ENCODE measurements at places on chromosomes 12 and 14. TPM values are rescaled to one million over a fixed set of nuclear protein-coding genes. Genes with fewer than 3 reads are reported as not detected.

DNA sequence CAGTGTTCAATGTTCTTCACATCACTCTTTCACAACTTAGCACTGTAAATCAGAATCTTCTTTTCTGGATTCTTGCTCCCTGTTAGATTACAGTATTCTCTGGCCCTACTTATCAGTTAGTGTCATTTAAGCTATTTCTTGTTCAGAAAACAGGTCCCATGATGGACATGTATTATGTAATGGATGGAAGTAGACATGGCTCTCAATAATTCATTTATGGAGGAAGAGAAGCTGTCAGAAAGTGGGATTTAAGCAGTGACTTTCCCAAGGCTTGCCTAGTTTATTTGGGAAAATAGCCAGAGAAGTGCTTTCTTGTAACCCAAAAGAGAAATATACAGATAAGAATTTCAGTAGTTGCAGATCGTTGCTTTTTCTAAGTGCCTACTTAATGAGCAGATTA, 1.6 kb downstream of the ERC1 start:
- DNase-seq: peak; percentile 9

DNA sequence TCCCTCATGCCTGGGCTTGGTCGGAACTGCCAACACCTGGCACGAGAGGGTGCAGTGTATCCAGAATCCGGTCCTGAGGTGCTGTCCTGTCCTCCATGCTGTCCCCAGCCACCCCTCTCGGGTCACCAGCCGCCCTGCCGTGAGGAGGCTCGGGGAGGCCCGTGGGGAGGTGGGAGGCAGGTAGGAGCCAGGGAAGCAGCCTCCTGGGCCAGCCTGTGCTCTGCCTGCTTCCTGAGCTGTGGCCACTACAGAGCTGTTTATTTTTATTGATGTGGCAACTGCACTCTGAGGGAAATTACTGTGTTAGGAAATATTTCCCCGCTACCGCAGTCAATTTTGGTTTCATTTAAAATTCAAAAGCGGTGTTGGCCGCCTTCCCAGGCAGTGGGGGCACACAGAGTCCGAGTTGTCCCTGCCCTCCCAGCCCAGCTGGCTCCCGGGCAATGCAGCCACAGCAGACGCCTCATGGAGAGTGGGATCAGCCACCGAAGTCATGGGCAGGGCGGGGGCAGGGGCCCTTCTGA, 18.3 kb downstream of the NOC4L start:
- DNase-seq: peak; percentile 48

GRCh38 chr14:36069535-36069900, 107.0 kb downstream of the PTCSC3 start:
- peak; percentile 70 for DNase-seq

DNA sequence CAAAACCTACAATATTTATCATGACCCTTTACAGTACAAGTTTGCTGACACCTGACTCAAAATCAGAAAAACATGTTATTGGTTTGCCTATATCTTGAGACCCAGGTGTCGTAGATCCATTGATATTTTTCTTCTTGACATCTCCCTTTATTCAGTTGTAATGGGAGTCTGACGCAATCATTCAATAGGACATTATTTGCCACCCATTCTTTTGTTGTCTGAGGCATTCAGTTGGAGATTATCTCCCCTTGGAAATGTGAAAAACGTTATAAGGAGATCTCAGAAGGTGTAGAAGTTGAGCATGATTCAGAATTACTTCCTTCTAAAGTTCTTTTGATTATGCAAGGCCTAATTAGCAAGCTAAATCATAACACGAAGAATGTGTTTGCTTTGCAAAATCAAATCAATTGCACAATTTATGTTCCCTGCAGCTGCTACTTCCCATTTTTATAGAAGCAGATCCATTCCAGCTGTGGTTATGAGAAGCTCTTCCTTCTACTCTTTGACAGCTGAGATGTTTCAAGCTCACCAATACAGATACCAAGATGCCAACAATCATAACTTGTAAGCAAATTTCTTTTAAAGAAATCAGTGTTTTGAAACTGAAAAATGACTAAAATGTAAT, 228.2 kb upstream of the SYT1 start:
- no peak for DNase-seq

USP44 gene
- total RNA-seq: not detected

PRH2 gene
- not detected for total RNA-seq

GPR65 gene
- total RNA-seq: not detected

Measured in PC-3 (cell line).